ENCODE measurements at places on chromosomes 2 and 18.

GRCh38 chr2:206088248-206088647, 2.3 kb upstream of the INO80D start:
- no peak for DNase-seq

DNA sequence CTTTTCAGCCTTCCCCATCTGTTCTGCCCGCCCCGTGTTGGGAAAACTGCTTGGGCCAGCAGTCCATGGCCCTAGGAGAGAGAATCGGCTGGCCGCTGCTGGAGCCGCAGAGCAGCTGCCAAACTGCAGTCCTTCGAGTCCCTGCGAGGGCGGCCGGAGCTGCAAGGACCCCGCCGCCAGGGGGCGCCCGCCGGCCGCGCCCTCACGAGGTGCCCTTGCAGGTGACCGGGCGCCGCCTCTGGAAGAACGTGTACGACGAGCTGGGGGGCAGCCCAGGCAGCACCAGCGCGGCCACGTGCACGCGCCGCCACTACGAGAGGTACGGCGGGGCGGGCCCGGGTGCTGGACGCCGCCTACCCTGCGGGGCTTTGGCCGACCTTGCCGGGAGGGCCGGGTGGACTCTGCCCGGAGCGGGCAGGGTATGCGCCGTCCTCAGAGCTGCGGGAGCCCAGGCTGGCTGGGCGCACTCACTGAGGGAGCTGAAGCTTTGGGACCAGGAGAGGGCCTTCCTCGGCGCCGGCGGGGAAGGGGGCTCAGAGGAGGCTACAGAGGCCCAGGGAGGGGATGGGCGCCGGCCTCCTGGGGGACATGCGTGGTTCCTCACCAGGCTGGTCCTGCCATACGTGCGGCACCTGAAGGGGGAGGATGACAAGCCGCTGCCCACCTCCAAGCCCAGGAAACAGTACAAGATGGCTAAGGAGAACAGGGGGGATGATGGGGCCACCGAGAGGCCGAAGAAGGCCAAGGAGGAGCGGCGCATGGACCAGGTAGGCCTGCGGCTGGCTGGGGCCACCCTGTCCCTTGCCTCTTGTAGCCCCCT, 13.6 kb downstream of the ARID5A start:
- DNase-seq = peak; percentile 31

GRCh38 chr2:218149848-218150440, 16.8 kb downstream of the CXCR1 start:
- no peak for DNase-seq

DNA sequence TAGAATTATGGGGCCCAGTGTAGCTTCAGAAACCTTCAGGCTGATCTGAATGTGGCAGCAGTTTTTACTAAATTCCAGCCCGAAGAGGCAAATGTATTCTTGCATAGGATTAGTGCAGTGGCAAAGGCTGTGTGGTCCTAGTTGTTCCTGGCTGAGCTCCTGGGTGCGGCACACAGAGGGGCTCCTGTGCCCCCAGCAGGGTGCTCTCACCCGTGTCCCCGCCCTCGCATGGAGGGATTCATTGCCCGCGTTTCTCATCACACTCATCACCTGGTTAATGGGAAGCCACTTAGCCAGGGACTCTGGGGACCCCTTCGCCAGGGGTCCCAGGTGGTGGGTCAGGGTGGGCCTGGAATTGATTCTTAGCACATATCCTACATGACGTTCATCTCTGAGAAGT, 3.9 kb downstream of the KCNG2 start:
- no peak for DNase-seq

- DNase-seq = no peak
Observed at GRCh38 chr2:174827371-174828369, 63.4 kb upstream of the CHRNA1 start.

DNA sequence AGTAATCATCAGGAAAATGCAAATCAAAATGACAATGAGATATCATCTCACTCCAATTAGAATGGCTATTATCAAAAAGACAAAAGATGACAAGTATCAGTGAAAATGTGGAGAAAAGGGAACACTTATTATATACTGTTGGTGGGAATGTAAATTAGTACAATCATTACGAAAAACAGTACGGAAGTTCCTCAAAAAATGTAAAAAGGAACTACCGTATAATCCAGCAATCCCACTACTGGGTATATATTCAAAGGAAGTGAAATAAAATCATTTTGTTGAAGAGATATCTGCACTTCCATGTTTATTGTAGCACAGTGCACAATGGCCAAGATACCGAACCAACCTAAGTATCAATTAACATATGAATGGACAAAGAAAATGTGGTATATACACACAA, 52.4 kb upstream of the TEX51 start:
- no peak for DNase-seq

- DNase-seq = no peak
Observed at GRCh38 chr2:181114021-181114420, 133.6 kb downstream of the UBE2E3 start.

- DNase-seq = peak; percentile 89
Observed at GRCh38 chr18:49681387-49681786, 119.5 kb downstream of the LIPG start.

- peak; percentile 3 for DNase-seq
Observed at GRCh38 chr2:105176429-105176828, 65.1 kb upstream of the GPR45 start.

DNA sequence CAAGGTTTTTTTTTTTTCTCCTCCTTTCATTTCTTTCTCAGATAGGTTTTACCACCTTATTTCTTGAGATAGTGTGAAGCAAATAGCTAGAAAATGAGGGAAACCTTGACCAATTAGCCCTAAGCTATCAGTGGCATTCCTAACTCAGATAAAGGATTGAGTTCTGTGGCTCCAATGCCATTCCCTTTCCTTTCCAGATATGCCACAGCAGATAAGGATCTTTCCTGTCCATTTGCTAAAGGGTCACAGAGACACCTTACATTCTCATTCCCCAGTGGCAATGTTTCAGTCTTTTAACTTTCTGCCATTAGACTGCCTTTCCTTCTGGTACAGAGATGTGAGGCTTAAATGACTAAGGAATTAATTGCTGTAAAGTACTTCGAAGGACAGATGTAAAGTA, 81.7 kb downstream of the MGAT5 start:
- no peak for DNase-seq

DNA sequence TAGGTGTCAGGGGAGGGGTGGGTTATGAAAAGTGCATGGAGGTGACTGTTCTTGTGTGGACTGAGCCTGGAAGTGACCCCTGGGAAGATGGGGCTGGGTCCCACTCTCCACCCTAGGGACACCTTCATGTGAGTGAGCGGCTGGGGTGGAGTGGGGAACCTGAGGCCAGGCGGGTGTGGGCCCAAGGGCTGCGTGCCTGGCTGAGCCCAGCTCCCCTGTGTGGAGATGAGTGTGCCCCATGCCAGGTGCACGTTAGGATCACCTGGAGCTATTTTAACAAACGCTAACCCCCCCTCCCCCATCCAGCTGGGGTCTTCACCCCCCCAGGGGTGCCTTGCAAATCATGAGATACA, 26.5 kb downstream of the ZAP70 start:
- no peak for DNase-seq

DNA sequence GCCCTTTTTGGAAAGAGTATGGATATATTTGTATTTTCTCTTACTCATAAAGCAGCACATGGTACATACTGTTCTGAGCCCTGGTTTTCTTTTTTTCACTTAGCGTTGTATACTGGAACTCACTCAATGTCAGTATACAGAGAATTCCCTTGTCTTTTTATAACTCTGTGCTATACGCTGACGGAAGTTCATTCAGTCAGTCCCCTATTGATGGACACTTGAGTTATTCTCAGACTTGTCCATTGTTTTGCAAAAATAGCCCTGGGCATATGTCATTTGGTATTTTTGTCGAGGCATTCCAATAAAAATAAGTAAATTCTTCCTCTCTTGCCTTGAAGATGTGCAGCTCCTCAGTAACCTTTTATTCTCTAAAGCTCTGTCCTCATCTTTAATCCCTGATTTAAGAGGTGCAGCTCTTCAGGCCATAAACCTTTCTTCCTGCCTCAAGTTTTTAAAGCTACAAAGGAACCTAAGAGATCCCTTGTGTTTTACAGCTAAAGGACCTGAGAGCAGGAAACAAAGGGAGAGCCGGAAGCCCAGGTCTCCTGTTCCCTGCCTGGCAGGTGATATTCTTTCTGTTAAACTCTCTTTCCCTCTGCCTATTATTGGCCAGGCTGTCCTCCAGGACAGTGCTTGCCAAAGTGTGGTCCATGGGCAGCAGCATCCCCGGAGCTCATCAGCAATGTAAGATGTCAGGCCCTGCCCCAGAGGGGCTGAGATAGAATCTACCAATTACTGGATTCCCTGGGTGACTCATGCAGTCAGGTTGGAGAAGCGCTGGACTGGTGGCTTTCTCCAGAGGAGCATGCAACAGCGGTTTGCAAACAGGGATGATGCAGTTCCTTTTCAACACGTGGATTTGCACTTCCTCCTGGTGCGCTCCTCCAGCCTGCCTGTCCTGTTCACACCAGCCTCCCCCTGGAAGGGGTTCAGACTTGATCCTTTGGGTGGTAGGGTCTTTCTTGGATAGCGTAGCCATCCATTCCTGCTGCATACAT, 158.0 kb downstream of the NEDD4L start:
- DNase-seq = peak; percentile 49

- DNase-seq = no peak
Observed at GRCh38 chr2:8612734-8613179, 69.1 kb upstream of the ID2 start.

GRCh38 chr2:182667315-182667695, 48.8 kb upstream of the DNAJC10 start:
- DNase-seq = no peak

GRCh38 chr2:66408905-66409304, 26.0 kb upstream of the MEIS1 start:
- DNase-seq = no peak

DNA sequence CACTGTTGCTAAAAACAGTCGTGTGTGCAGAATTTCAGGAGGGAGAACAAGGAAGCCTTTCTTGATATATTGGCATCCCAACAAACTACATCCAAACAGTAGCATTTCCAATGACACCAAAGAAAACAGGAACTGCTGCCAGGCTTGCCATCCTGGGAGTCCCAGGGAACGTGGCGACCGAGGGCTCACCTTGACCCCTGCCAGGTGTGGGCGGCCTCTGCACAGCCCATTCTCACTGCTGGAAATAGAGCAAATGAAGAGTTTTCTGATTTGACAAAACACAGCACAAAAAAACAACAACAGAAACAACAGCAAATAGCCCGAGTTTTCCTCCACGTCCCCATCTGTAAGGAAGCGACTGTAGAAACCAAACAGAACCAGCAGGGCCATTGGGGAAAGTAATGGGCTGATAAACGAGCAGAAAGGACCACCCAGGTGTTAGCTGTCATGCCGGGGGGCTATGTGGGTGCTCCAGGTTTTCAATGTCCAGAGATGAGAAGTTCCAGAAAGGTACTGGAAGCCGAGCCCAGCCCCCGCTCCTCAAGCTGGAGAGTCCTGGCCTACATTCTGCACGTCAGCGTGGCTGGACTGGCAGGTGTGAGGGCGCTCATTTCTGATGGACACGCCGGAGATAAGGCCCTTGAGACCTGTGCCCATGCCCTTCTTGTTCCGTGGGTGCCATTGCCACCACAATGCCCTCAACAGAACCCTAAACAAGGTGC, 80.8 kb downstream of the TWIST2 start:
- DNase-seq = no peak

GRCh38 chr2:211187602-211188001, 631.2 kb downstream of the CPS1 start:
- no peak for DNase-seq

GRCh38 chr2:44655401-44655864, 286.1 kb upstream of the SIX3 start:
- no peak for DNase-seq

DNA sequence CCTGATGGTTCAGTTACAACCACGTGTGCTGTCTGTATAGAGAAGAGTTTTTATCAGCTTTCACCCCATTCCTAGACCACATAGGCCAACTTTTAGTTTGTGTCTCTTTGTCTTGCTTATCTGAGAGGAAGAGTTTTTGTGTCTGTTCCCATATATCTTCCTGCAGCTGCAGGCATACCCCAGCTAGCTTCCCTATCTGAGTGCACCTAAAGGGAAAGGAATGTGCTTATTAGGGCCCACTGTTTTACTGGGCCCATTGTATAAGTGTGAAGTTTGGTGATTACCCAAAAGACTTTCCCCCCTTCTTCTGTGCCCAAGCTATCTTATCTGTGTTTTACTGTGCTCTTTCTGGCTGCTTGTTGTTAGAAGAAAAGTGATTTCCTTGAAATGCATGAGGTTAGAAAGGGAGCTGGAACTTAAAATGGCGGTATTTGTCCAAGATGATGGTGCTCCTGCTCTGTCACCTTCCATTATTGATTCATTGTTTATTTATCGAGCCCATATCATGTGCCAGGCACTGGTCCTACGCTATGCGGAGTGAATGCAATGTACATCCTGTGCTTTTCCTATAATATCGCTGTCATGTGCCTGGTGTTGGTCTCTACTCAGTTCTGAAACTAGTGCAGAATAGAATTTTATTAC, 57.2 kb downstream of the NYAP2 start:
- DNase-seq = no peak

GRCh38 chr2:41763141-41763540, 284.7 kb upstream of the PKDCC start:
- DNase-seq = no peak

GRCh38 chr2:205633994-205634393, 48.3 kb upstream of the NRP2 start:
- no peak for DNase-seq

DNA sequence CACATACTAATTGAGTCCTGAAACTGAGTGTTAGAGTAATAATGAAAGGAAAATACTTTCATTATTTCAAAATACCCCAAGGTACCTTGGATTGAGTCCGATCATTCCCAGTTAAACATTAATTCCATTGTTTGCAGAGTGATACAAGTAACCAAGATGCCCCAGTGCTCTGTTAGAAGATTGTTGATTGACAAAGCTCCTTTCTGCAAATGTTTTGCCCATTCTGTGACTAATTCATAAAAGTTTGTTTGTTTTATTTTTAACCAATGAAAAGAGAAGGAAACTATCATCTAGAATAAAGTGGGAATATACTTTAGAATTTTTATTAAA, 124.0 kb downstream of the GULP1 start:
- no peak for DNase-seq

GRCh38 chr2:46781468-46782189, 134.0 kb downstream of the MCFD2 start:
- no peak for DNase-seq

- DNase-seq = no peak
Observed at GRCh38 chr2:174535083-174535482, 48.3 kb upstream of the GPR155 start.

DNA sequence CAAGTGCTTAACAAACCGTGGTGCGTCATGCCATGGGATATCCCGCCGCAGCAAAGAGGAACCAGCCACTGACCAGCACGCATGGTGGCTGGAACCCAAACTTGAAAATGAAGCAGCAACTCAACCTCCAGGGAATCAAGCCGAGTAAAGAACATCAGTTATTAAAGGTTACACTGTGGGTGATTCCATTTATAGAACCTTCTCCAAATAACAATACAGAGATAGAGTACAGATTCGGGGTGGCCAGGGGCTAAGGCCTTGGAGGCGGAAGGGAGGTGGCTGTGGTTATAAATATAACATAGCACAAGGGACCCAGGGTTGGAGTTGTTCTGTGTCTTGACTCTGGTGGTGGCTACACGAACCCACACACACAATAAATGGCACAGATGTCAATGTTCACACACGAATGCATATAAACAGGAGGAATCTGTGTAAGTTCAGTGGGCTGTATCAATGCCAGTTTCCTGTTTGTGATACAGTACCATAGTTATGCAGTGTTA, 123.1 kb downstream of the EIPR1 start:
- no peak for DNase-seq

GRCh38 chr18:3069671-3070433, 56.9 kb upstream of the LPIN2 start:
- DNase-seq = no peak

GRCh38 chr2:107290041-107290440, 404.1 kb upstream of the ST6GAL2 start:
- DNase-seq = no peak

All from NCI-H2029 treated with DMSO at 0.1 percent for 48 hours (cell line).